ENCODE measurements at places on chromosomes 12 and 14. TPM values are rescaled to one million over a fixed set of nuclear protein-coding genes. Genes with fewer than 3 reads are reported as not detected.

- H3K27ac ChIP-seq, result no peak overlapping the region
- H3K4me1 ChIP-seq, result no peaks in the 10 kb centered on the region
- H3K4me3 ChIP-seq, result no peak overlapping the region
- no peaks in the 10 kb centered on the region for H3K27me3 ChIP-seq
Measured at GRCh38 chr12:123850246-123851134, 88.4 kb downstream of the DNAH10 start.

DNA sequence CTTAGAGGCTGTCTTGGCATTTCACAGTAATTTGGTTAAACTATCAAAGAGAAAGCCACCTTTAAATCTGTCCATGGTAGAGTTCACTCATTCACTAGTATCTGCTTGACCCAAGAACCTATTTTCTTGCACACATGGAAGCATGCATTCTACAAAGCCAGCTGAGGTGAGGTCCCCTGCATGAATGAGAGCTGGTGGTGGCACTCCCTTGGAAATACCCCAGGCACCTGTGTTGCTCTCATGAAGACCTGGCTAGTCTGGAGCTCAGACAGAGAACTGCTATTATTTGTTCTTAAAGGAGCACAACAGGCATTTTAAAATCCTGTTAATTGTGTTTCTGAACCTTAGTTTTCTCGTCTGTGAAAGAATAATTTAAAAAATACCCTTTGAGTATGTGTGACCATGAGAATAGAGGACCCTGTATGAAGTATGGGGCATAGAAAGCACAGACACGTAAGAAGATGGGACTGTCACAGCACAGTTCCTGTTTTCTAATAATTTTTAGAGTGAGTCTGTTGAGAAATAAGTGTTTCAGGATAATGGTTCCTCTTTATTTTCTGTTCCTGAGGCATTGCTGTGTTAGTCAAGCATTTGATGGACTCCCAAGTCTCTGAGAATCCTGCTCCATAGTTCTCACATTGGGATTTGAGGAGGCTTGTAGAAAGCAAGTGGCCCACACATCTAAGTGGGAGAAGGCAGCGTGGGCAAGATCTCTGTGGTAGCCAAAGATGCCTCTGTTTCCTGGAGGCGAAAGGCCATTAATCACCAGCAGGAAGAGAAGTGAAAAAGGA, 10.9 kb downstream of the RGS6 start:
- no peaks in the 10 kb centered on the region for H3K27me3 ChIP-seq
- H3K4me3 ChIP-seq, result no peak overlapping the region
- H3K27ac ChIP-seq, result no peak overlapping the region
- no peak for DNase-seq
- H3K4me1 ChIP-seq, result no peaks in the 10 kb centered on the region

- H3K4me1 ChIP-seq, result peaks cover 11% of the 10 kb centered on the region
- no peak overlapping the region for H3K27ac ChIP-seq
- no peaks in the 10 kb centered on the region for H3K27me3 ChIP-seq
Measured at GRCh38 chr12:6963791-6964413, 6.6 kb downstream of the PHB2 start.

The NOC4L gene
- total RNA-seq, result 15.4 TPM
